HFFc6 (cell line): ENCODE measurements at places on chromosomes 12 and 14. TPM values are rescaled to one million over a fixed set of nuclear protein-coding genes. Genes with fewer than 3 reads are reported as not detected.

DNA sequence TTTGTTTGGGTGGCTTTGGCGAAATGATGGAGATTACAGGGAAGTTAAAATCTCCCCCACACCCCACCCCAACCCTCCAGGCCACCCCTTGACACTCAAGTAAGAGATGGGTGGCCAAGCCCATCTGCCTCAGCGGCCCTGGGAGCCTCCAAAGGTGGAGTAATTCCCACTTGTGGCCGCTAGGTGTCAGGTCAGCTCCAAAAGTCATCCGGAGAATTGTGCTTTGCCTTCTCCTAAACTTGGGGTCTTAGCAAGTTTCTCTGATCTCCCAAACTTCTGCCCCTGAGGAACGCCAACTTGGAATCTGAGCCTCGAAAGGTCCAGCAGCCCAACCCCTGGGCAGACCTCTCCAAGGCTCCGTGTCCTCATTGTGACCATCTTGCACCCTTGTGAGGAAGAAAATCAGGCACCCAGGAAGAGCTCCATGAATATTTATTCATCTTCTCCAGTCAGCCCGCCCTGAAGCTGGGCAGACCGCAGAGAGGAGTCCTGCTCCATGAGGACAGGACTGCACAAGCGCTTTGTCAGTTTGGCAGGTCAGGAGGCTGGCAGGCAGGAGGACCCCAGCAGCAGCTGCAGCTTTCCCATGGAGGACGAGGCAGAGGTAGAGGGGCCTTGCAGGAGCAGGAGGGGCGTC is 46.7 kb downstream of the LRRC74A start:
- DNase-seq, result peak; percentile 18

Gene UNG
- total RNA-seq, result 19.3 to 28.6 TPM (median 22.0 TPM) in 3 replicates

Gene ABCD2
- not detected in 3 replicates for total RNA-seq

GRCh38 chr12:76766161-76766560 is 2.2 kb downstream of the ZDHHC17 start:
- no peak for DNase-seq

DNA sequence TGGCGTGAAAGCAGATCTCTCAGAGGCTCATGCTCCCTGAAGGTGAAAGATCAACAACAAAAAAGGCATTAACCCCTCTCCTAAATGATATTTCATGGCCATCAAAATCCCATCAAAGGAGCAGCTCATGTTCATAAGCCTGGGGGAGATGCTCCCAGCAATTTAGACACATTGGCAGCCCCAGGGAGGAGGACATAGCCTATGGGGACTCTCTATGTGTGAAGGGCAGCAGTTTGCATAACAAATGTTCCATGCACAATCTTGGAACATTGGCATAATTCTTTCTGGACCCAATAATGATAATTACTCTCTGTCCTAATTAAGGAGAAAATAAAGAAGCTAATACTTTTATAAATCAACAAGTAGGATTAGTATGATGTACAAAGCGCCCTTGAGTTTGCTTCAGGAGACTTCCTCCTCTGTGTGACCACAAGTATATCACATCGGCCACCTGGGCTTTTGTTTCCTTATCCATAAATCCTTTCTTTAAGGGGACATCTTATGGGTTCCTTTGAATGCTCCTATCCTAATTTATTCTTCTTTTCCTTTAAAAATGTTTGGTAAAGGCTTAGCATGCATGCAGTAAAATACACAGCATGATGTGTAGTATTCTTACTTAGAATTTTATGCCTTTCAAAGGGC is 161.9 kb upstream of the PLEKHG7 start:
- no peak for DNase-seq

- DNase-seq, result peak; percentile 15
These were observed 142.3 kb upstream of the ARHGAP5 start for GRCh38 chr14:31934767-31935266.

DNA sequence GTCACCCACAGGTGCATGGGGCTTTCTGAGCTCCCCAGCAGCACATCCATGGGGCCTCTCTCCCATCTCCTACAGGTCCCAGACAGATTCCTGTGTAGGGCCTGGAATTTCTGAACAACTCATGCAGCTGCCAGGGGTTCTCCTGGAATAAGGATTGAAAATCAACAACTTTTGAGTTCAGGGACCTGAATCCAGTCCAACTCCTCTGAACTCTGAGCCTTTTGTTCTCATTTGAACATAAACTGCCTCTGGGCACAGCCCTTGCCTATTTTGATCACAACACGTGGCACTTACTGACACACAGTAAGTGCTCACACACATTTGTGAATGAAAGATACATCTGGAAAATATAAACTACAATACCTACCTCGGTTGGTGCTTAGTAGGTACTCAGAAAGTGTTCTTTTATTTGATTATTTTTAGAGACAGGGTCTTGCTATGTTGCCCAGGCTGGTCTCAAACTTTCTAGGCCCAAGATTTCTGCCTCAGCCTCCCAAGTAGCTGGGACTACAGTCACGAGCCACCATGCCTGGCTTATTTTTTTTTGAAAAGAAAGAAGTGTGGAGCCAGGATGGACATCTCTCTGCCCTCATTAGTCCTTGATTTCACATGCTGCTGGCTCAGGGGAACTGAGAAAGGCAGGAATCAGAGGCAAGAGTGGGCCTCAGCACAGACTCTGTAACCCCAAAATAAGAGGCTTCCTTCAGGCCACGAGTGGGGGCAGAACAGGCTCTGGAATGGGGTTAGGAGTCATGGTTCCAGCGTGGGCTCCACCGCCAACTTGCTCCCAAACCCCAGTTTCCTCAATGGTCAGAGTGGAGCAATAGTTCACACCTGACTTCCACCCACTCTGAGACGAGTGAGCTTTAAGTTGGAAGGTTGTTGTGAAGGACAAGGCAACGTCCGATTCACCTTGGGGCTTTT is 27.0 kb downstream of the SYNE3 start:
- DNase-seq, result no peak

DNA sequence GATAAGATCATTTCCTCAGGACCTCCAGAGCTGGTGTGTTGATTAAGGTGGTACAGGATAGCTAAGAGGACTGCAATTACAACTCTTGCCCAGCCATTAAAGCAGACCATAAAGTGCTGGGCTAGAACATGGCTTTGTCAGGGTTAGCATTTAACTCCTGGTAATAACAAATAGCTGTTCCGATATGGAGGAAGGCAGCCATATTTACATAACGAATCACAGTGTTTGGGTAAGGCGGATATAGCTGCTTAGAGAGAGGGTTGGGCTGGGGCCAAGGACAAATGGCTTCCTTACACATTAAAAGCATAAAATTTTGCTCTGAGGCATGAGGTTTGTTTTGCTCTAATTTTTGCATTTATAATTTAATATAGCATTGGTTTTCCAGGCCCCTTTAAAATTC is 297.7 kb upstream of the DDHD1 start:
- DNase-seq, result no peak

DNA sequence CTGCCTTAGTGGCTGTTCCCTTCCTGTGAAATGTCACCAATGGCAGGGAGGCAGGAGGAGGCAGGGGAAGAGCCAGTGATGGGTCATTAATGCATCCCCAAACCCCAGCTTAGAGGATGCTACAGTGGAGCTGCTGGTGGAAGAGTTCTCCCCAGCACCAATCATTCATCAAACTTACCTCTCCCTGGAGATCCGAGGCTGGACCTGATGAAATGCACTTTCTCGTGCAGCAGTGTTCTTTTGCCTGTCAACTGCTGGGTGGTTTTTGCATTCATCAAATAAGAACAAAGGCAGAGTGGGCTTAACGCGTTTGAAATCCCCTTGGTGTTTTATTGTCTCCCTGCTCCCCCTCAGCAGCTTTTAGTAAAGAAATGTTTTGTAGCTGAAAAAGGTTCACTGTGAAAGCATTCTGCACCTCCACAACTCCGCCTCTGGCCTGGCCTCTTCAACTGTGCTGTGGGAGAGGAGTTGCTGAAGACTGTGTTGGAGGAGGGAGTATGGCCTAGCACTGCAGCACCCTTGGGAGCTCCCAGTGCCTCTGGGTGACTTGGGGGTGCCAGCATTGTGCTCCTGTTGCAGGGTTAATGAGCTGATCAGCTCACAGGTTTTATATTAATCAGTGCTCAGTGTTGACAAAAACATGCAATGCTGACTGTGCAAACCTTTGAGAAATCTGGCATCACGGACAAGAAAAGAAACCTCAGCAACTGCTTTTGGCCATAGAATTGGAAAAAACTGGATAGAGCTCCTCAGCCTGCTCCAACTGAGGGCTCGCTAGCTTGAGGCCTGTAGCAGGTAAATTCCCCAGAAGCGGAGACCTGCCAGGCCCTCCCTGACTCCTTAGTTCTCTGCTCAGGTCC is 14.4 kb downstream of the TSPAN9 start:
- no peak for DNase-seq

- DNase-seq, result no peak
These were observed 28.4 kb downstream of the AREL1 start for GRCh38 chr14:74684434-74684833.

DNA sequence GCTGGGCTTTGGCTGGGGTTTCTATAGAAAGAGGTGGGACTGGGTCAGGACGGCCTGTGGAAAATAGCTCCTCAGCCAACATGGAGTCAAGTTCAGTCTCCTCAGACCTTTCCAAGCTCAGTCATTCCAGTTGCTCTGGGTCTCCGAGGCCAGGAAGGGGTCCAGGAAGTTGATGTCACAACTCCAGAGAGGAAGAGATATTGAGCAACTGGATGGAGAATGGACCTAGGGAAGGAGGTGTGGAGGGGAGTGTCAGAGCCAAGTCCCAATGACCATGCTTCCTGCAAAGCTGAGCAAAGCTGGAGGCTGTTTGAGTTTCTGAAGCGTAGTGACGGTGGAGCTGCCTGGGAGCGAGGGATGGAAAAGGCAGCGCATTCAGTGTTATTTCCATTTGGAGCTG is 86.1 kb downstream of the SLC24A4 start:
- DNase-seq, result no peak

GRCh38 chr14:101827286-101827685 is 65.8 kb downstream of the PPP2R5C start:
- no peak for DNase-seq

- no peak for DNase-seq
These were observed 5.8 kb downstream of the SLC24A4 start for GRCh38 chr14:92328664-92329255.

DNA sequence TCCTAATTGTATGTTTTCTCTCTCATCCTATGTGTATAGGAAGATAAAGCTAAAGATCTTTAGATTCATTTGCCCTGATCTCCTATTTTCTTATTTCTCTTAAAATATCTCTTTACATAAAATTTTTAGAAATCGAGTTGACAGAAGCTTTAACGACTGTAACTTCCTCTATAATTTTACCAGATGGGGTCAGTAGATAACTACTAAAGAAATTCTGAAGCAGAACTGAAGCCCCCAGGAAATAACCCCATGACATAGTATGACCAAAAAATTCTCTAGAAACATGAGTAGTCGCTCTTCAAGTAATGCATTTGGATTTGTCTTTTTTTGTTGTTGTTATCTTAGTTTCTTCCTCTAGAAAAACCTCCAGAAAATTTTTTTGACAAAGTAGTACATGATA is 288.0 kb downstream of the ERC1 start:
- DNase-seq, result no peak

Gene BDKRB2
- total RNA-seq, result 6.1 to 11.2 TPM (median 7.7 TPM) in 3 replicates

DNA sequence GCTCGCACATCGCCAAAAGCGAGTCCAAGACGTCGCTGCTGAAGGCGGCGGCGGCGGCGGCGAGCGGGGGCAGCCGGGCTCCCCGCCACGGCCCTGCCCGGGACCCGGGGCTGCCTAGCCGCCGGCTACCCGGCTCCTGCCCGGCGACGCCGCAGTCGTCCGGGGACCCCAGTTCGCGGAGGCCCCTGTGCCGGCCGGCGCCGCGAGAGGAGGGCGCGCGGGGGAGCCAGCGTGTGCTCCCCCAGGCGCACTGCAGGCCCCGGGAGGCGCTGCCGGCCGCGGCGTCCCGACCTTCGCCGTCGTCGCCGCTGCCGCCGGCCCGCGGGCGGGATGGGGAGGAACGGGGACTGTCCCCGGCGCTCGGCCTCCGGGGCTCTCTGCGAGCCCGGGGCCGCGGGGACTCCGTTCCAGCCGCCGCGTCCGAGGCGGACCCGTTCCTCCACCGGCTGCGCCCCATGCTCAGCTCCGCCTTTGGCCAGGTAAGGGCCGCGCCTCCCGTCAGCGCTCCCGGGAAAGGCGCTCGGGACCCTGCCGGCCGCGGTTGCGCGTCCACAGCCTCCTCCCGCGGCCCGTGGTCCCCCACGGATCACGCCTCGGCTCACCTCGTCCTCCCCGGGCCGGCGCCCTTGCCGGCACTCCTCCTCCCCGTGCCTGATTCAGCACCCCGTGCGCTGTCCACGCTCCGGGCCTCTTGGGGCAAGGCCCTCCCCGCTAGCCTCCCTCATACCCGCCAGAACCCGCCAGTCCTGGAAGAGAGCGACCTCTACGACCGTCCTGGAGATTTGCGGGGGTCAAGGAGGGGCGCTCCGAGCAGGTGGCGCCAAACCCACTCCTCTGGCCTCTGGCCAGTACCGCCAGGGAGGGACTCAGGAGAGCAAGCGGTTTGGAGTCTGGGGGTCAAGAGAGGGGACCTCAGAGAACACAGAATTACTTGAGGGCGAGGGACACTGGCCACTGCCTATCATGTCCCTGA is 721 bp downstream of the CABP1 start:
- DNase-seq, result peak; percentile 9

Gene GUCY2C
- total RNA-seq, result 0.06 TPM in 1 of 2 replicates, not detected in the other

- no peak for DNase-seq
These were observed 249.8 kb upstream of the SFSWAP start for GRCh38 chr12:131461096-131461495.

DNA sequence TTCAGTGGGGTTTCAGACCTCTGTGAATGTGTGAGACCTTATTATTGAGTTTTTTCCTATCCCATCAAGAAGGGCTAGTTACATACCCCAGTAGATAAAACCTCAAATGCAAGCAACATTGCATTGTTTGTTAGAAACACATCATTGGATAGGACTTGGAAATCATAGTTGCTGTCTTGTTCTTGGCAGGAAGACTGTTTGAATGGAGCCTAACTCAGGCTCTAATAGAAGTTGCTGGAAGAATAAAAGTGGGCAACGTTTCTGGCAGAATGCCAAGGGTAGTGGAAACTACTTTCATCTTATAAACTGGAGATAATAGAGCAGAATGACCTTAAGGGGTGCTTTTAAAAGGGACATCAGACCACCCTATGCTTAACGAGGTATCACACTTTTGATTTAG is 9.9 kb upstream of the PTHLH start:
- DNase-seq, result peak; percentile 40

DNA sequence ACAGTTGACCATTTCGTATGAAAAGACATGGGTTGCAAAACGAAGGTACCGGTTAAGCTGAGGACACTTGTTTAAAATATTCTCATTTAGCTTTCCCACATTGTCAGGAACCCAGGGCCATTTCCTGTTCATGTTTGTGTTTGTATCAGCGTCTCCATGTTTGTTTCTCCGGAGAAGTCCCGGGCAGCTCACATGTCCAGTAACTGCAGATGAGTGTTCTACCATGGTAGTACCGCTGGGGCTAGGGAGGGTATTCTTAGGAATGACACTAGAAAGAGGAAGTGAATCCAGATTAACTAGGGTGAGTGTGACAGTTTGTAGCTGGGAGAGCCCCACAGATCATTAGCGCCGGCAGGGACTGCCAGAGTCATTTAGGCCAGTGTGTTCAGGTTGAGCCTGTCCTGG is 50.0 kb upstream of the EVL start:
- DNase-seq, result no peak

DNA sequence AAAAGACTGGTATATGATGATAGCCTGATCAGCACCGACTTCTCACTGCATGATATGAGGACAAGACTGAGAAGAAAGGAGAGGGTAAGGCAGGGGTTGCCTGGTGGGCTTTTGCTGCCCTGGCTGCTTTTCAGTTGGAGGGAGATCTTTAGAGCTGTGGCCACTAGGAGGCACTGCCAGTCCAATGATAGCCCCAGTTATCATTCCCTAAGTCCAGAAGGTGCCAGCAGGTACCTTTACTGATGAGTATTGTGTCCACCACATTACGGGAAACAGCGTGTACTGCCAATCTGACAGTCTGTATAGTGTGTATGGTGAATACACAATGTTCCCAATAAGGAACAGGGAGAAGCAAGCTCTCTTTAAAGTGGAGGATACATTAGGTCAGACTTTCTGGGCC is 55.8 kb upstream of the CCDC175 start:
- DNase-seq, result no peak
